M059J (cell line): ENCODE measurements at places on chromosomes 4 and X.

- DNase-seq: no peak
Observed at GRCh38 chr4:158912806-158913205, 144.0 kb downstream of the FNIP2 start.

DNA sequence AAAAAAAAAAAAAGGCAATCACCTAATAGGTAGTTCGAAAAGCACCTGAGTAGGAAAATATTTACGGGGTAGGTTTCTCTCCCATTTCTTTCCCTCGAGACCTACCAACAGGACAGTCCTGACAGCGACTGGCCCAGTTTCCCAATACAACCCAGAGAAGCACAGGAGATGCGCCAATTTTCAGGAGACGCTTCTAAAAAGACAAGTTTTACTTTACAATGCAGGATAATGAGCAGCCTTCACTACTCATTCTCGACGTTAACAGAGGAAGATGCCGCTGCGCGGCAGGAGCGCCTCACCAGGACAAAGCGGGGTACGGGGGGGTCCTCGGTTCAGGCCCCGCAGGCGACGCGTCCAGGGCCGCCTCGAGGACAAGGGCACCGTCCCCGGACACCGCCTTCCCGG, 708 bp downstream of the BCLAF3 start:
- DNase-seq: peak; percentile 18

GRCh38 chr4:169492436-169493163, 119.8 kb downstream of the NEK1 start:
- DNase-seq: peak; percentile 30

DNA sequence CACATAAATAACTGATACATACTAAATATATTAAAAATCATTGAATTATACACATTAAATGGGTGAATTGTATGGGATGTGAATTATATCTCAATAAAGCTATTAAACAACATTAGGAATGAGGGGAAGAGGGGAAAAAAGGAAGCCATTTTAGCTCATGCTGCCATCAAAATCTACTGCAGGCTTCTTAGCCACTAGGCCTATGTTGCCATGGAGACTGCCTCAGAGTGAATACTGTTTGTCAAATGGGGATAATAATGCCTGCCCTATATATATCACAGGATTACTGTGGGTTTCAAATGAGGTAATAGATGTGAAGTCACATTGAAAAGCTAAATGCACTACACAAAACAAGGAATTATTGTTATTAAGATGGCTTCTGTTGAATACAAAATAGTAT, 21.2 kb downstream of the TMEM255A start:
- no peak for DNase-seq
